PC-9 (cell line): ENCODE measurements at places on chromosomes 1 and 21.

GRCh38 chr1:55535724-55536544 is 320.8 kb upstream of the USP24 start:
- no peak for DNase-seq

DNA sequence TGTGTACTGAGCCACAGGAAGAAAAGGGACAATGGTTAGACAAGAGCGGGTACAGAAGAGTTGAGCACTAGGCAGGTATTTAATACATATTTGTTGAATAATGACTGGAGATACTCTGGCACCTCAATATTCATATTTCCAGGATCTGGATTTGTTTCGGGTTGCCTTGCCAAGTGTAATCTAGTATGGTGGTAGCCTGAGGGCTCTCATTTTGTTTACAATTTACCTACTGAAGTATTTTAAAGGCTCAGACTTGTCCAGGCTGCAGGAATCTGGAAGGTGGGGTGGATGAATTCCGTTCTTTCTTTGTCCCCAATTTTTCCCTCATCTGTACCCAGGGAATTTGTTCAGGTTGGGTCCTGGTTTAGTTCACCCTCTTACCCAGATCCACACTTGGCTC is 95.0 kb downstream of the CACHD1 start:
- no peak for DNase-seq

GRCh38 chr1:22877980-22878379 is 94.7 kb downstream of the LACTBL1 start:
- DNase-seq, result no peak

DNA sequence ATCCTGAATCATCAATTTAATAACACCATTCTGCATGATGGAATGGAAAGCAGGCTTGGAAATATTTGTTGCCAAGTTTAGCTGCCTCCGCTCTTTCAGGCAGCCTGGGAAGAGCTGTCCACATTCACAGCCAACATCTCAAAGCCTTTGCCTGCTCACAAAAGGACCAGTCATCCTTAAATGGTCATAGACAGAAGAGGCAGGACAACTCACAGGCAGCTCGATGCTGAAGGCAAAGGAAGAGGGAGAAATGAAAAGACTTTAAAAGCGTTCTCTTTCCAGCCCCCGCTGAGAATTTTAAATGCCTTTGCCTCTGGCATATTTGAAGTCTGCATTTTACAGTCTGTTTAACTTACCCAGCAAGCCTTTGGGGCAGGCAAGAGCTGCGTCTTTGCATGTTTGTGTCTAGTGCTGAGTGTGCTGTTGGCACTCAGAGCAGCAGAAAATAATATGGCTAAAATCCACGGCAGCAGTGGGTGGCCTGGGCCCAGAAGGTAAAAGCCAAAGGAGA is 68.9 kb downstream of the NMNAT2 start:
- no peak for DNase-seq

GRCh38 chr21:42248783-42249597 is 30.1 kb downstream of the ABCG1 start:
- no peak for DNase-seq

DNA sequence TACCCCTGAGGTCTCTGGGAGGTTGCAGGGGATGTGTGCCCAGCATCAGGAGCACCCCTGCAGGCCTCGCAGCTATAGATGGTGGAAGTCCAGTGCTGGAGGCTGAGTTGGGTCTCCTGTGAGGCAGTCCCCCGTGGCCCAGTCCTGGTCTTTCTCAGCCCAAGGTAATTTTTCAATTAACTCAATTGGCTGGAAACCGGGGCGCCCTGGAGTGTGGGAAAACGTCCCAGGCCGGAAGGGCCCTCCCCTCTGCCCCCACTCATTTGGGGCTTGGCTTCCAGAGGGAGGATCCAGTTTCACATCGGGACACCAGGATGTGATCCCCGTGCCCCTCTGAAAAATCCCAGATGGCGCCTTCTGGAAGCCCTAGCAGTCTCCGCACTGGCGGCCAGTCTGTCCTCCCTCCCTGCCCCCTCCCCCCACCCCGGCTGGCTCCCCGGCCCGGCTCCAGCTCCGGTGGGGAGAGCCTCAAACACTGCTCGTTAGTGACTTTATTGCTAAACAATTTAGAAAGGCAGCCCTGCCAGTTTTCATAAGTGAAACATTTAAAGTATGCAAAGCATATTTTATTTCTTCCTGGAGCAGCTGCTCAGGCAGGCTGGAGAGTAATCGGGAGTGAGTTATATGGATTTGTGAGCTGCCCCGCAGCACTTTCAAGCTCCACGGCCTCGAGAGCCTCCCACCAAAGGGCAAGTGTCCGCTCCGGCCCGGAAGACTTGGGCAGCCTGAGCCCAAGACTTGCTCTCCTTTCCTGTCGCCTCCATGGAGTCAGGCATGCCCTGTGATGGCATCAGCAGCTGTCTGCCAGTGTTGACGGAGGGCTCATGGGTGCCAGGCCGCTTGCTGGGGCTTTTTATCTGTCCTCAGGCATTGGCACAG is 208.2 kb upstream of the TMEM51 start:
- peak; percentile 46 for DNase-seq

- DNase-seq, result no peak
Observed at GRCh38 chr1:201608635-201609395, 69.9 kb downstream of the NAV1 start.

- DNase-seq, result no peak
Observed at GRCh38 chr1:64575881-64576676, 106.2 kb downstream of the CACHD1 start.

DNA sequence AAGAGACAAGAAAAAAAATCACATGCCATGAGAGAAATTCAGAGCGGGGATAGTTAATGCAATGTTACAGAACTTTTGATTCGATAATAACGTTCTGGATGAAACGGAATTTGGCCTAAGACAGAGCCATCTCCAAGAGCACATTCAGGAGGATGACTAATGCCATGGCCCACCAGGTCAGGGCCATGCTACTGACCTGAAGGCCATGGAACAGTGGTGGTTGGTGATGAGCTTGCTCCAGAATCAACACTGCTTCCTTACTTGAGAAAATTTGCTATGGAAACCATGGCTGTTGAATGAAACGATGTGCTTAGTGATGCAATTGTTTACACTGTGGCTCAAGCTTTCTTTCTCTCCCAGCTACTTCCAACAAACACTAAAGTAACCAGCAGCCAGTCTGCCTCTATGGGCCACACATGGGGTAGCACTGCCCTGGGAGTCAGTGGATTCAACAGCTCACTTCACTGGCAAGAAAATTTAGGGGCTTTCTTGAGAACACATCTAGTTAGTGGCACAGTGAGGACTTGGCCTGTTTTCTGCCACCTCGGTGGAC is 299.1 kb downstream of the PCP4 start:
- DNase-seq, result no peak

DNA sequence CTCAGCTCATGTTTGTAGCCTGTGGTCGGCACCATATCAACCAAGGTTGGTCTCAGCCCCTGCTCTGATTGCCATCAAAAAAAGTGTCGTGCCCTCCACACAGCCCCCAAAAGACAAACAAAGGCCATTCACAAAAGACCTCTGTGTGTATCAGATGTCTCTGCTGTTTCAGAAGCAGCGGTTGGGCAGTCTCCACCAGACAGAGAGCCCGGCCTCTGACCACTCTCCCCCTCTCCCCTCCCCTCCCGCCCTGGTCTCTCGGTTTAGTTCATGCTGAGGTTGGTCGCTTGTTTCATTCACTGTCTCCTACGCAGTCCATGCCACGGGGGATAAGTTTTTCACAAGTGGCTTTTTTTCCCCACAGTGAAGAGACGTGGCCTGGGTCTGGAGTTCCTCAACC is 27.1 kb downstream of the ACTA1 start:
- no peak for DNase-seq

DNA sequence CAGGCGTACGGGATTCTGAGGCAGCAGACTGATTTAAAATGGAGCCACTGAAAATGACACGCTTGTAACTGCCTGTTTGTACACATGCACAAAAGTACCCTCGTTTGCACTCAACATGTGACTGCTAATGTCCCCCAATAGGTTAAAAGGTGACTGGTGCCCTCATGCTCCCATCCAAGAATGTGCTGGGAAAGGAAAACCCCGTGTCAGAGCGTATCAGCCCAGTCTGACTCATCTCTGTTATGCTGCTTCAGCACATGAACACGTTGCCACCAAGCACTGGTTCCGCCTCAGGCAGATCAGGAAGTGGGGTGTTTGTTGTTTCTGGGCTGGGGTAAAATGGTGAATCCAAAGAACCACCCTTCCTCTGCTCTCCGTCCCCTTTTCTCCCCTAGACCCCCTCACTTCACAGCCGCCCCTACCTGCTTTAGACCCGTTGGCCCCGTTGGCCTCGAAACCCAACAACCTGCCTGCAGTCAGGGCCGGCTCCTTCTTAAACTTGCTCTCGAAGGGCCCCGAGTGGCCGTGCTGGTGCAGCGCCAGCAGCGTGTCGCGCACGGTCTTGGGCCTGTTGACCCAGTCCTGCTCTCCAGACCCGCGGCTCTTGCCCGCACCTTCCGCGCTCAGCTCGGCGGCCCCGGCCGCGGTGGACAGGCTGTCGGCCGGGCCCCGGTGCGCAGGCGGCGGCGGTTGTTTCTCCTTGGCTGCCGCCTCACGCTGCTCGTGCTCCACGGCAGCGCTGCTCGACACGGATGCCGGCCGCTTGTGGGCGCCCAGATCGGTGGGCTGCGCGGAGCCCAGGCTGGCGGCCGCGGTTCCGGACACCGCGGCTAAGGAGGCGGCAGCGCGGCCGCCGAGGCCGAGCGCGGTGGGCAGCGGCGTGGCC is 1.7 kb downstream of the IRF2BP2 start:
- peak; percentile 93 for DNase-seq

GRCh38 chr21:31413698-31414097 is 69.6 kb upstream of the TIAM1 start:
- DNase-seq, result no peak

GRCh38 chr21:39611551-39612190 is 1.1 kb upstream of the B3GALT5 start:
- no peak for DNase-seq

GRCh38 chr1:30111431-30111830 is 612.0 kb downstream of the MATN1 start:
- peak; percentile 38 for DNase-seq

GRCh38 chr21:19475525-19475924 is 1071.9 kb upstream of the TMPRSS15 start:
- DNase-seq, result no peak

- no peak for DNase-seq
Observed at GRCh38 chr1:52669696-52670095, 28.5 kb downstream of the COA7 start.

GRCh38 chr1:238252033-238252802 is 361.5 kb upstream of the ZP4 start:
- DNase-seq, result peak; percentile 26

DNA sequence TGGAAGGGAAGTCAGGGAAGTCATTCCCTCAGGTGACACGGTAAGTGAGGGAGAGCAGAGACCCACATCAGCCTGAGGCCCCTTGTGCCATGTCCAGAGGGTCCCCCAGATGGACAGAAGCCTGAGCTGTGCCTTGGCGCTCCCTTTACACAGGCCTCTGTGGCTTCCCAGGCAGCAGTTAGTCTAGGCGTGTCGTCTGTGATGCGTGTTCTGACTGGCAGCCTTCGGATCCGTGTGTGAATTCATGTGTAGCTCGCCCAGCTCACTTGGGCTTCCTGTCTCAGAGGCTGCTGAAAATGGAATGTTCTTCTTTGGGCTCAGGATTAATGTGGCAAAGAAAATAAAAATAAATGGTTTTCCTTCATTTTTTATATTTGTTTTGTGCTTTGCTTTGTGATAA is 28.3 kb downstream of the PRMT2 start:
- DNase-seq, result no peak

- DNase-seq, result no peak
Observed at GRCh38 chr1:7497107-7497637, 273.9 kb upstream of the VAMP3 start.

GRCh38 chr1:108199201-108199691 is 897 bp downstream of the SLC25A24 start:
- DNase-seq, result peak; percentile 24

GRCh38 chr1:93652323-93652949 is 29.2 kb downstream of the BCAR3 start:
- no peak for DNase-seq

GRCh38 chr21:41357546-41357945 is 4.3 kb upstream of the MX2 start:
- no peak for DNase-seq

GRCh38 chr1:201260236-201260590 is 23.1 kb upstream of the PKP1 start:
- no peak for DNase-seq

DNA sequence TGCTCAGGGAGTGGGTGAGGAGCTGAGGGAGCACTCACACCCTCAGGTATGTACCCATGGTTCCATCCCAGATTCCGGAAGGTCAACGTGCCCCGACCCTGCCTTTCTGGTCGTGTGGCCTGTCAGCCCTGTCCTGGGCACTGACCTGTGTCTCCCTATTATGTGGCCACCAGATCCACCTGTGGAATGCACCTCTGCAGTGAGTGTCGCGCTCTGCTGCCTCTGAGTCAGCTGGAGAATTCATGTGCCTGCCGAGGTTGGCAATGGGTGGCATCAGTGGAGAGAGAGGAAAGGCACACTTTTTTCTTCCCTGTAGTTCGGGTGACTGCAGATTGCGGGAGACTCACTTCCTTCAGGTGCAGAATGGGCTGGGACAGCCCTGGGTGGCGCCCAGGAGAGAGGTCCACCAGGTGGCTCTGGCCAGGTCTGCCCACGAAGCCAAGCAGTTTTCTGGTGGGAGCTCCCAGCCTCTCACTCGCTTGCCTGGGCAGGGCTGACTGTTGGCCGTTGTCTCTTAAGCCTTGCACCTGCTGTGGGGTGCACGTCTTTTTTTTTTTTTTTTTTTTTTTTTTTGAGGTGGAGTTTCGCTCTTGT is 176.1 kb upstream of the TMEM51 start:
- peak; percentile 82 for DNase-seq

DNA sequence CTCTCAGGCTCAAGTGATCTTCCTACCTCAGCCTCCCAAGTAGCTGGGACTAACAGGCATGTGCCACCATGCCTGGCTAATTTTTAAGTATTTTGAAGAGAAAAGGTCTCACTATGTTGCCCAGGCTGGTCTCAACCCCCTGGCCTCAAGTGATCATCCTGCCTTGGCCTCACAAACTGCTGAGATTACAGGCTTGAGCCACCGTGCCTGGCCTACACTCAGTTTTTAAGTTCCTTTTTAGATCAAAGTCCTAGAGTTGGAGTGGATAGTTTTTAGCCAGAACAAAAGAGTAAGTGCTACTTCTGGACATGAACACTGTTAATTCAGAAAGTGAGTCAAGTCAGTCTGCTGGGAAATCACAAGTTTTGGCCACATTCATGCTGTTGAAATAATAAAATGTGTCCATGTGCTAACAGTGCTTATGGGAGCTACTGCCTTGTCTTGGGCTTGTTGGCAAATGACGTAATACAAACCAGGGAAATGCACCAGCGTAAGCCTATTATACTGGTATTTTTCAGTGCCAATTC is 84.2 kb downstream of the NDUFS5 start:
- no peak for DNase-seq
